Stimulated activated CD4-positive, alpha-beta T cell treated with anti-CD3 and anti-CD28 coated beads, Interleukin-12 subunit alpha, Interleukin-12 subunit beta, amount 100 ng/mL, for 48 hours (primary cell): ENCODE measurements at places on chromosomes 7 and 10.

- no peak for DNase-seq
These were observed at the start of gene KIAA1217 for GRCh38 chr10:24208661-24209431. KIAA1217 (plus strand) TSS chr10:24209138; CDS start chr10:24209194, 56 bp downstream.

- DNase-seq, result no peak
These were observed 116.8 kb upstream of the JCAD start for GRCh38 chr10:30176182-30176581.

DNA sequence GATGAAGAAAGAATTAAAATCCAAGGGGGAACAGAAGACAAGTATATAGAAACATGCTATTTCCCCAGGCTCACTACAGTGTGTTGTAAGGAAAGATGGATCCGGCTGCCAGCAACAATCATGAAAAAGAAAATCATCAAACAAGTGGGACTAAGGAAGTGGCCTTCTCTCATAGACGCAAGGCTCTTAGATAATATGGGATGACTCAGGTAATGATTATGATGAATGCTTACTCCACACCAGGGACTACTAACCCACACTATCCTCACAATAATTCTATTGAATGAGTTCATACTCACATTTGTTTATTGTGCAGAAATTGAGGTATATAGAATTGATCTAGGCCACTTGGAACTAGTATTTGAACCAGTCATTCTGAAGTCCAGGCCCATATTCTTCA lies 111.2 kb upstream of the BET1 start:
- DNase-seq, result no peak

DNA sequence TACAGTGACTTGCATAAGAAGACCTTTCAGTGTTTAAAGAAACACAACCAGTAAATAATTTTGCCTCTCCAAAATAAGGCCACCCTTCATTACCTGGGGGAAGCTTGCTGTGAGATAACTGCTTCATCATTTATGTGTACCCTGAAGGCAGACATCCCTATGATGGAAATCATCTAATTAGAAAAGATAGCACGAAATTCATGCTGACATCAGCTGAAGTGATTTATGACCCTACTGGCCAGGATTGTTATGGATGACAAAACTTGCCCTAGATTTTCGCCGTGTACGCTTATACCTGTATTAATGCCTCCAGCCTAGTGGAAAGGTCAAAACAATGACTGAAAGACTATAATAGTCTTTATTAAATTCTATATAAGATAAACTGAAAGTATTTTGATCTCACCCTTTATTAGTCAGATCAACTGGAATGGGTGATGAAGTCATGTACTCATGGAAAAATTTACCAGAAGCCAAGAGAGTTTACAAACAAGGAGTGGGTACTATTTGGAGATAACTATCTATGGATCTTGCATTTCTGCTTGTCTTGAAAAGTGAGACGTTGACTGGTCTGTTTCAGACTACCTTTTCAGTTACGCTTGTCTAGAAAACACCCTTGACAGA lies 114.2 kb downstream of the PPP1R3A start:
- no peak for DNase-seq

DNA sequence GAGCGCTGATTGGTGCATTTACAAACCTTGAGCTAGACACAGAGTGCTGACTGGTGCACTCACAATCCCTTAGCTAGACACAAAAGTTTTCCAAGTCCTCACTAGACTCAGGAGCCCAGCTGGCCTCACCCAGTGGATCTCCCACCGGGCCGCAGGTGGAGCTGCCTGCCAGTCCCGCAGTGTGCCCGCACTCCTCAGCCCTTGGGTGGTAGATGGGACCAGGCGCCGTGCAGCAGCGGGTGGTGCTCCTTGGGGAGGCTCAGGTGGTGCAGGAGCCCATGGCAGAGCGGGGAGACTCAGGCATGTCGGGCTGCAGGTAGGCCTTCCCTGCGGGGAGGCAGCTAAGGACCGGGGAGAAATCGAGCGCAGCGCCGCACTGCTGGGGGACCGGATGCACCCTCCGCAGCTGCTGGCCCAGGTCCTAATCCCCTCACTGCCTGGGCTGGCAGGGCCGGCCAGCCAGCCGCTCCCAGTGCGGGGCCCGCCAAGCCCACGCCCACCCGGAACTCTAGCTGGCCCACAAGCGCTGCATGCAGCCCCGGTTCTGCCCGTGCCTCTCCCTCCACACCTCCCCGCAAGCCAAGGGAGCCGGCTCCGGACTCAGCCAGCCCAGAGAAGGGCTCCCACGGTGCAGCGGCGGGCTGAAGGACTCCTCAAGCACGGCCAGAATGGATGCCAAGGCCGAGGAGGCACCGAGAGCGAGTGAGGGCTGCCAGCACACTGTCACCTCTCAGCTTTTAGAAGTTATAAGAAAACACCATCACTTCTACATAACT lies 128.9 kb downstream of the ZNF438 start:
- no peak for DNase-seq

GRCh38 chr7:25206765-25207164 lies 21.5 kb downstream of the NPVF start:
- no peak for DNase-seq

DNA sequence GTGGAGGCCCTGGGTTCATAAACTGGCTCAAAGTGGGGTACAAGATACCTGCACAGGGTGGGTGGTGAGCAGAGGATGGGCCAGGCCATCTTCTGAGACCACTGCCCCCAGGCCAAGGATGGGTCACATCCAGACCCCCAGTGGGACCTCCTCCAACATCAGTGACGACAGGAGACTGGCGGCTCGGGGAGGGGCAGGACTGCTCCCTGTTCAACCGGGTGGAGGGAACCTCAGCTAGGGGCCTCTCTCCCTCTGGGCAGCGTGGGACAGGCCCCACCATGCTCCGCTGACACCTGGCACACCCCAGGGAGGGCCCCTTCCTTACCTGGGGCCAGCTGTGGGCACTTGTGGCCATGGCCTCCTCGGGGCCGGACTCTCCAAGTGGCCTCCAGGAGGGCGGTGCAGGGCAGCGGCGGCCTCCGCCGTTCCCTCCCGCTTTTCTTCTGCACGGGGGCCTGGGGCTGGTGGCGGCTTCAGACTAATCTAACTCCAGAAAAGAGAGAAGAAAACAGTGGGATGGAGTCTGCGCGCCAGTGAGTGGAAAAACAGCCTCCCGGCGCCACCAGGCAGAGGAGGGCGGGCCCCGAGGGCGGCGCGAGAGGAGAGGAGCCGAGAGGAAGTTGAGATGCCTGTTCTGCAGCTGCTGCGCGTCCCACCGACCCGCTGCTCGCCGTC lies at the start of gene CALHM2:
Gene CALHM2 (minus strand): TSS at position 540 of the 675 bp plus-strand sequence. CDS start 2,429 bp downstream, outside the sequence.
- DNase-seq, result peak; percentile 29

DNA sequence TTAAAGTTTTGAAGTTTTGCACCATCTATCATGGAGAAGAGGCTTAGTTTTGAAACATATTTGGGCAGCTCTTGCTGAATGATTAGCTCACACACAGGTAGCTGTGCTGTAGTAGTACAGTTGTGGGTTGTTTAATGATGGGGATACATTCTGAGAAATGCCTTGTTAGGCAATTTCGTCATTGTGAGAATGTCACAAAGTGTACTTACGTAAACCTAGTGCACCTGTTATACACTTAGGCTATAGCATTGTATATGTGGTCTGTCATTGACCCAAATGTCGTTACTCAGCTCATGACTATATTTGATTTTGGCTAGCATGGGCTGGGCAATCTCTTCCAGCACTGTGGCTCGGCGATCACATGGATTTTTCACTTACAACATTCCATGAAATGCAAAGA lies 247.2 kb upstream of the IGFBP3 start:
- DNase-seq, result no peak

- no peak for DNase-seq
These were observed 572.3 kb downstream of the TCERG1L start for GRCh38 chr10:130739016-130739756.

- no peak for DNase-seq
These were observed 102.7 kb downstream of the GPR37 start for GRCh38 chr7:124662937-124663336.

- no peak for DNase-seq
These were observed 66.3 kb downstream of the LHPP start for GRCh38 chr10:124527874-124528395.

DNA sequence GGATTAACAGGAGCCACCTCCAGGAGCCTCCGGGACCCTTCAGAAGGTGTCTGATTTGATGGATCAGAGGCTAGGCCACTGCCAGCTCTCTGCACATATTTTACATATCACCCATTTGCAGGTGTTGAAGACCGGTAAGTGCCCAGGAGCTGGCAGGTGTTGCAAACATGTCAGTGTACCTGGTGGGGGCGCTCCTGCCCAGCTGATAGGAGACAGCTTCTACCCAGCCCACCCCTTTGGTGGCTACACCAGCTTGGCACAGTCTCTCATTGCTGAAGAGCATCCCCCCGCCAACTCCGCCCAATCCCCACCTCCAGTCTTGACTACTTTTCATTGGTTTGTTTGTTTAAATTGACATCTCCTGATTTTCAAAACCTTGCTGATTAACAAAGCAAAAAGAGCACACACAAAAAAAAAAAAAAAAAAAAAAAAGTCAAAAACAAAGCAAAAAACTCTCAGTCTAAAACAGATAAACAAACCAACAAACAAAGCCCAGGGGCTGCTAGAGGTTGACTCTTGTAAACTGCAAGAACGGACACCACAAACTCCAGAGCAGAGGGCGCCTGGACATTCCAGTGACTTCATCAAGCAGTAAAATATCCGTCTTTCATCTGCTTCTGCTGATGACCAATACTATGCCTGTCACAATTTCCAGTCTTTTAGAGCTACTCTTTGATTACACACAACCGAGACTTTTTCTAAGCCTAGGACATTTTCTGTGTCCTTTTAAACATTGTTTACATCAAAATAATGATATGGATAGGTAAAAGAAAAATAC lies 275.3 kb downstream of the NRG3 start:
- no peak for DNase-seq

DNA sequence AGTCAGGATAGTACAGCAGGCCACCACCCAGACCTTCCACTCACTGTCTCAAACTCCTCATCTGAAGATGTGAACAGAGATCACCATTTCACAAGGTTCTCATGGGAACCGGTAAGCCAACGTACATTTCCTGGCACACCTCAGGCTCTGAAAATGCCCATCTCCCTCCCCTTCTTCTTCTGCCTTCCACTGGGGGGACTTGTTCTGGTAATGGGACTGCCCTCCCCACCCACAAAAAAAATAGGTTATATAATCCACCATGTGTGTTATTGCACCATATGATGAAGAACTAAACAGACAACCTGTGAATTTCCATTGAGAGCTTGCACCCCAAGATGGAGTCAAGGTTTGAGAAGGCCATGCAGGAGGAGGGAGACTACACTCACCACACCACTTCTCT lies 42.1 kb upstream of the IKZF1 start:
- no peak for DNase-seq

GRCh38 chr10:31549896-31550295 lies 230.9 kb downstream of the ZEB1 start:
- DNase-seq, result no peak

- DNase-seq, result no peak
These were observed 107.4 kb upstream of the ABCB5 start for GRCh38 chr7:20508109-20508508.

DNA sequence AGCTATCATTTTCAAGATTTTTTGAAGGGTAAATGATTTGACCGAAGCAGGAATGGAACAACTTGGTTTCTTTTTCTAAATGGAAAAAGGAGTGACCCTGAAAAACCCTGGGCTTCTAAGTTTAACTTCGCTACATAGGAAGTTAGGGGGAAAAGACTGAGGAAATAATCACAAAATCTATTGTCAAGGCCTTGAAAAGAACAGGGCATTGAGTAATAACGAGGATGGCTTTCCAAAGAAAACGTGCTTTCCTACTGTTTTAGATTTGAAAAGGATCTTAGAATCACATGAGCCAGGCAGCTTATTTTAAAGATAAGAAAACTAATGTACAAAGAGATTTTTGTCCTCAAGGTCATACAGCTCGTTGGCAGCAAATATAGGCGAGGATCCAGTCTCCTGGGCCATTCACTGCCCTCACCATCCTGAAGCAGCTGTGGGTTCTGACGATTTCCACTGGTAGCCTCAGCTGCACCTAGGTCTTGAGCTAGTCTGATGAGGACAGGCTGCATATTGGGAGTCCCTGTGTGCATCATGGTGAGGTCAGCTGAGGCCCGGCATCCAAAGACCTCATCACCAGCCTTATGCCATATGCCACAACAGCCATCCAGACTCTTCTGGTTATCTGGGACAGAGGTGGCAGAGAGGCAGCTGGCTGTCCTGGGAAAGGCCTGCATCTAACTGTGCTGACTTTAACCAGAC lies 384.7 kb upstream of the NRP1 start:
- no peak for DNase-seq

- peak; percentile 17 for DNase-seq
These were observed 102.8 kb upstream of the ZNF438 start for GRCh38 chr10:31134311-31134952.

DNA sequence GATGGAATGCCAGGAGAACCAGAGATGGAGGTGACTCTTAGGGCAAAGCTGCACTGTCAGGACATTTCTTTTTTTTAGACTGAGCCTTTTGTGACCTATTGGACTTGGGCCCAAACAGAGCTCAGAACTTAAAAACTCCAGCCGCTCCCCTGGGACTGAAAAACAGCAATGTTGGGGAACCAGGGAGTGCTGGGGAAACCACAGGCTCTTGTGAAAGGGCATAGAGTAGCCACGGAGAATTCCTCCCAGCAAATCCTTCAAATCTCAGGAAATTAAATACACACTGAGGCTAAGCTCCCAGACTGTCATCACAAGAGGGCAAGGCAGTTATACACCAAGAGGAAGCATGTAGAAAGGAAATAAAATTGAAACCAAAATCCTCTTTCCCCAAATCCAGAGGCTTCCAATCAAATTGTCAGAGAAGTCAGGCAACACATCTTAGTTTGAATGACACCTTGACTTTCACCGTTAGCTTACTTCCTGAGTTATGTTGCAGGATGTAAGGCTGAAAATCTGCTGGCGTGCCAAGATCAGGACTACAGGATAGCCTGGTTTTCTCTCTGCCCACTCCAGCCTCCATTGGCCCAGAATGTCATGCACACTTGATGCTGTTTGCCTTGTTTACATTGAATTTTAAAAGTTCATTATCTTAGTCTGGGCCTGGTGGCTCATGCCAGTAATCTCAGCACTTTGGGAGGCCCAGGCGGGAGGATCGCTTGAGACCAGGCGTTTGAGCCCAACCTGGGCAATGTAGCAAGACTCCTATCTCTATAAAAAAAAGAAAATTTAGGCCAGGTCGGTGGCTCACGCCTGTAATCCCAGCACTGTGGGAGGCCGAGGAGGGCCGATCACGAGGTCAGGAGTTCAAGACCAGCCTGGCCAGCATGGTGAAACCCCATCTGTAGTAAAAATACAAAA lies 2.6 kb upstream of the RFC2 start:
- DNase-seq, result no peak
